NCI-H69 (cell line): ENCODE measurements at places on chromosomes 4 and X.

- no peak for DNase-seq
These were observed 38.4 kb downstream of the PLAC1 start for GRCh38 chrX:134619838-134620237.

GRCh38 chrX:124333862-124334261, 1.4 kb downstream of the TEX13D start:
- DNase-seq, result no peak

- no peak for DNase-seq
These were observed 577.1 kb downstream of the GALNTL6 start for GRCh38 chr4:172390331-172390730.

- no peak for DNase-seq
These were observed 11.8 kb upstream of the TASL start for GRCh38 chrX:30589146-30589888.

DNA sequence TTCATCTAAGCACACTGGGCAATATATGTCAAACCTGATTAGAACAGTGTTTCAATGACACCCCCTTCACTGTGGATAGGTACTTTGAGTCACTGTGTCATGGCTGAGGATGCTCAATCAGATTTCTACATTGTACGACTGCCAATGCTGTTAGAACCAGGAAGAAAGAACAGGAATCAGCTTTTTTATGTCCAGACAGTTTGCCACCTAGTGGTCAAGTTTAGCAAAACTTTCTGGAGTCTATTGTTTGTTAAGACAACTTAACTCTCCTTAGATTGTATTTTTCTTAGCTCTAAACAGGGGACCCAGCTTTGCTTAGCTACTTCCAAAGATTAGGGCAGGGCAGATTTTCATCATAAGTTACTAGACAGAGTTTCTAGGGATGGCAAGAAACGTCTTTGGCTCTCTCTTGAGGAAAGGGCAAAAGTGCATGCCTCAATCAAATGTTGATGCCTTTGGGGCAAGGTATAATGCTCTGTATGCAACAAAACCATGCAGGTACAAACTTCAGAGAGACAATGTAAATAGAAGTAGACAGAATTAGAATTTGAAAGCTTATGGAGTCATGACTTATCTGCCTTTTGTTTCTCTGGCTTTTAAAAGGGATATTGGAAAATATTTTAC, 40.5 kb upstream of the BMP3 start:
- peak; percentile 65 for DNase-seq

- DNase-seq, result peak; percentile 15
These were observed 146.2 kb upstream of the SH3RF1 start for GRCh38 chr4:169416997-169417396.

- DNase-seq, result no peak
These were observed 78.9 kb upstream of the SLC4A4 start for GRCh38 chr4:71259911-71260331.

- DNase-seq, result no peak
These were observed 25.8 kb downstream of the PPEF1 start for GRCh38 chrX:18733287-18733686.
